ENCODE measurements at places on chromosomes 3 and 15.

DNA sequence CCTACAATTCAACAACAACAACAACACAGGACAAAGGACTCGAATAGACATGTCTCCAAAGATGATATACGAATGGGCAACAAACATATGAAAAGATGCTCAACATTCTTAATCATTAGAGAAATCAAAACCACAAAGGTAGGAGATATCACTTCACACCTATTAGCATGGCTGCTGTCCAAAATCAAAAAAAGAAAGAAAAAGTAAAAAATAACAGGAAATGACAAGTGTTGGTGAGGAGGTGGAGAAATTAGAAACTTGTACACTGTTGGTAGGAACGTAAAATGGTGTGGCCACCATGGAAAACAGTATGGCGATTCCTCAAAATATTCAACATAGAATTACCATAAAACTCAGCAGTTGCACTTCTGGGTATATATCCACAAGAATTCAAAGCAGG, 312.3 kb upstream of the STT3B start:
- no peak for DNase-seq

DNA sequence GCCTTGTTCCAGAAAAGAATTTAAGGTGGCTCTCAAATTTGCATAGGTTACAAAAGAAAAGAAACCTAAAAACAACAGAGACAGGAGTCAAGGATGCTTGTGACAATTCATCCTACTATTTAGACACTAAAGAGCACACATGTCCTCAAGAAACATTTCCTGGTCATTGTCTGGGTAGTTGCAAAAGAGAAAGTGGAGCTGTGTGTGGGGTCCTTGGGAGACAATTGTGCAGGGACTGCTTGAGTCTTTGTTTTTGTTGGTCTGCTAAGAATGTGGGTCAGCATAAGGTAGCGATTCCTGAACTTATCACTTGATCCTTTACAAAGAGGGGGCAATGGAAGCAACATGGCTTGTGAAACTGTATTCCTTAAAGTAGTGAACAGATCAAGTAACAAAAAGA, 185.3 kb downstream of the KCNAB1 start:
- no peak for DNase-seq

- no peak for DNase-seq
These were observed 54.5 kb upstream of the VGLL3 start for GRCh38 chr3:87045473-87045872.

GRCh38 chr3:122755491-122755890, 38.1 kb downstream of the HSPBAP1 start:
- DNase-seq, result no peak

All from right renal cortex interstitium (tissue), 3 donors.